Stimulated activated CD8-positive, alpha-beta memory T cell treated with anti-CD3 and anti-CD28 coated beads, Interleukin-12 subunit alpha, Interleukin-12 subunit beta, amount 100 ng/mL, for 1 hour (primary cell): ENCODE measurements at places on chromosomes 4 and X.

GRCh38 chr4:4392501-4393183 lies 5.7 kb downstream of the NSG1 start:
- no peak for DNase-seq

GRCh38 chrX:3771766-3772165 lies 58.3 kb upstream of the PRKX start:
- DNase-seq: no peak

- DNase-seq: no peak
Observed at GRCh38 chr4:113512880-113513279, 248.7 kb downstream of the CAMK2D start.

- DNase-seq: no peak
Observed at GRCh38 chrX:5681159-5681558, 547.5 kb downstream of the NLGN4X start.

DNA sequence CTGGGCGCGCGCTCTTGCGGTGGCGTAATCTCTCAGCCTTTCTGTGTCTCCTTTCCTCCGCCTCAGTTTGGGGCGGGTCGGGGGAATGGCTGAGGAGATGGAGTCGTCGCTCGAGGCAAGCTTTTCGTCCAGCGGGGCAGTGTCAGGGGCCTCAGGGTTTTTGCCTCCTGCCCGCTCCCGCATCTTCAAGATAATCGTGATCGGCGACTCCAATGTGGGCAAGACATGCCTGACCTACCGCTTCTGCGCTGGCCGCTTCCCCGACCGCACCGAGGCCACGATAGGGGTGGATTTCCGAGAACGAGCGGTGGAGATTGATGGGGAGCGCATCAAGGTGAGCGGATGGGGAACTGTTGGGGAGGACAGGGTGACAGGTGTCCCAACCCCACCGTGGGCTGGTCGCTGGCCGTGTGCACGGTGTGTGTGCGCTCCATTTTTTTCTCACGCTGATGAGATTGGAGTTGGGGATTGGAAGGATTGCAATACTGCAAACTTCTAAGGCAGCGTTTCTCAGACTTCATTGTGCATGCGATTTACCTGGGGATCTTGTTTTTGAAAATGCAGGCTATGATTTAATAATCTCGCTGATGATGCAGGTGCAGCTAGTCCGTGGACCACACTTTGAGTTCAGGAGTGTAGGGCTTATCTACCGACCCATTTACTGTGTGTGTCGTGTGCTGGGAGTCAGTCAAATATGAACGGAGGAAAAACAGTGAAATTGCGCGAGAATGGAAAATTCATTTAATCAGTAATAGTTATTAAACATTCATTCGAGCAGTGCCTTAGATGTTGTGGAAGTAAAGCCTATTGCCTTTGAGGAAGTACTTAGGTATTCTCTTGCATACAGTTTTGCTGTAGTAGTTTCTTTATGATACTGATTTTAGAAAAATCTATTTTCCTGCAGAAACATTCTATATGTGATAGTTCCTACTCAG lies at the start of gene RAB33B:
TSS of gene RAB33B (plus strand) at position 11 of the 935 bp plus-strand sequence. CDS start at position 86, 75 bp downstream.
- DNase-seq: no peak

DNA sequence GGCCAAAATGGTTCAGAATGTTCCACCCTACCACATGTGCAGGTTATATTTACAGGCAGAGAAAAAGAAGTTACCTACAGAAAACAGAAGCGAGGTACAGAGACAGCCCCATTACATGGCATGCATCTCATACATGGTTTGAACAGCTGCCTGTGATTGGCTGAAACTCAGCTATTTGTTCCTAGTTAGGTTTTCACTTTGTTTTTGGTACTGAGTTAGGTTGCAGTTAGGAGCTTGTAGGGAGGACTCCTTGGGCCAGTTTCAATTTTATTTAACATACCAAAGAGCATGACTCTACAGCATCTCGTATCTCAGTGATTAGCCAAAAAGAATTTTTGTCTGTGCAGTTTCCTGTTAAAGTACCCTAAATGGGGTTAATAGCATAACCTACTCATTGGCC lies 392.0 kb downstream of the MAPK10 start:
- DNase-seq: no peak
